ENCODE measurements at places on chromosomes 4 and X.

- no peak for DNase-seq
Measured at GRCh38 chr4:64727960-64728359, 318.7 kb upstream of the TECRL start.

GRCh38 chr4:57734104-57734670, 624.0 kb upstream of the IGFBP7 start:
- DNase-seq = no peak

DNA sequence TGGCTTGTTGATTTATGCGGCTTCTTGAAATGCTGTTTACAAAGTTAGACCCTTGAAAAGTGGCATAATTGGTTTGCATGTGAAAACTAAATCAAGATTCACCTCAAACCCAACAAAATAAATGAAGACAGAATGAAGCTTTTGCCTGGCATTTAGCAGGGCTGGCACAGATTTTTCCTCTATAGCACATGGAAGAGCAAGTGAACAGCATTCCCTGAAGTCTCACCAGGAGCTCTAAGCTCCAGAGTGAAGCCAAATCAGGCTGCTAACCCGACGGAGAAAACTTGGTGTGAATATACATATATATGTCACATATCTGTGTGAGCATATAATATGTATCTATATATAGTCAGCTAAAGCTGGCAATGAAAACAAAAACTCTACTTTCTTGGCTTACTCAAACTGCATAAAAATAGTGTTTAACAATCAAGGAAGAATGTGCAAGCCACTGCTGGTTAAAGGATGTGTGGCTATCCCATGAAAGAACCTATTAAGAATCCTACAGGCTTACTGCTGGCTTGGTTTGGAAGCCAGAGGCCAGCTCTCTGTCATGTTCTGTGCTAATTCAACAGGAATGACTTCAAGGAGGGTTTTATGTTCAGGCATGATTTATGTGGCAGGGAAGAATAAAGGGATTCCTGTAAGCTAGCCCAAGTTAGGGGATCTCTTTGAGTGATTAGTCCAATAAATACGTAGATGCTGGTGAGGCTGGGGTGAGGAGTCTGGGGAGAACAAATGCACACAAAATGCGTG, 69.9 kb downstream of the MFAP3L start:
- no peak for DNase-seq

DNA sequence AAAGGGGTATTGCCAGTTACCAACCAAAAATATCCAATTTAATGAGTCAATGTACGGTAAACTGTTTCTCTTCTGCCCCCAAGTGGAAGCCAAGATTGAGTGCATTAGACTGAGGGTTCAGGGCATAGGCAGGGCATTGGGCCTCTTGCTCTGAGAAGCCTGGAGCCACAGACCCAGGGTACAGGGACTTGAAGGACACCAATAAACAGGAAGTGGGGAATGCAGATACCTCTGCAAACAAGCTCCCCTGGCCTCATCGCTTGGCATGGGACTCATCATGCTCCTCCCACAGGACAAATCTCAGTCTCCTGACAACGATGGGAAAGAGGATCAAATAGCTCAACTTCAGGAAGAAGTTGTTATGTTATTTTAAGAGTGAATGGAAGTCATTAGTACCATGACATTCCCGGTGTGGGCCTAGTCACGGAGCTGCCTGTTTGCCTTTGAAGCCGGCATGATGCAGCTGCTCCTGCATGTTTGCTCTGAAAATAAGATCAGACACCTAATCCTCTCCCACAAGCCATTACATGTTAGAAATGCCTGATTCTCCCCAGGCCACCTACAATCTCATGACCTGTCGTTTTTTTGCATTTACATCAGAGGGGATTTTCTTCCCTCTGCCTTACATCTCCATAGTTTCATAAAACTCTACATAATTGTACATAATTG, 224.2 kb downstream of the RCHY1 start:
- no peak for DNase-seq

GRCh38 chrX:17769701-17770269, 32.5 kb downstream of the SCML1 start:
- DNase-seq = no peak

All from T-helper 22 cell (primary cell).